ENCODE measurements at places on chromosomes 7 and 10. TPM values are rescaled to one million over a fixed set of nuclear protein-coding genes. Genes with fewer than 3 reads are reported as not detected.

Gene PAPOLB
- not detected for total RNA-seq

Gene KIAA1549
- 0.51 TPM for total RNA-seq

Gene PAOX
- 7.7 TPM for total RNA-seq

Gene DUS4L
- 13.8 TPM for total RNA-seq

Gene PNLIPRP2
- total RNA-seq: not detected

Gene ST7
- 4.4 TPM for total RNA-seq

Gene GJD4
- not detected for total RNA-seq

Gene MYO3A
- total RNA-seq: not detected

Gene MRPL32
- 54.4 TPM for total RNA-seq

Gene CDCA7L
- 44.3 TPM for total RNA-seq

Gene TPST1
- total RNA-seq: 2.2 TPM

Gene CAV1
- total RNA-seq: 0.39 TPM

Gene GPC2
- 12.3 TPM for total RNA-seq

- no peaks in the 10 kb centered on the region for H3K36me3 ChIP-seq
- no peaks in the 10 kb centered on the region for H3K4me1 ChIP-seq
- no peak overlapping the region for H3K4me3 ChIP-seq
- no peak for DNase-seq
- no peaks in the 10 kb centered on the region for H3K27me3 ChIP-seq
Measured at GRCh38 chr10:26773633-26774032, 76.1 kb downstream of the PDSS1 start.

GRCh38 chr10:71040846-71041605 is 152.7 kb upstream of the PCBD1 start:
- no peak for DNase-seq
- no peak overlapping the region for H3K4me3 ChIP-seq
- no peaks in the 10 kb centered on the region for H3K4me1 ChIP-seq
- H3K27ac ChIP-seq: no peak overlapping the region
- H3K36me3 ChIP-seq: no peaks in the 10 kb centered on the region

DNA sequence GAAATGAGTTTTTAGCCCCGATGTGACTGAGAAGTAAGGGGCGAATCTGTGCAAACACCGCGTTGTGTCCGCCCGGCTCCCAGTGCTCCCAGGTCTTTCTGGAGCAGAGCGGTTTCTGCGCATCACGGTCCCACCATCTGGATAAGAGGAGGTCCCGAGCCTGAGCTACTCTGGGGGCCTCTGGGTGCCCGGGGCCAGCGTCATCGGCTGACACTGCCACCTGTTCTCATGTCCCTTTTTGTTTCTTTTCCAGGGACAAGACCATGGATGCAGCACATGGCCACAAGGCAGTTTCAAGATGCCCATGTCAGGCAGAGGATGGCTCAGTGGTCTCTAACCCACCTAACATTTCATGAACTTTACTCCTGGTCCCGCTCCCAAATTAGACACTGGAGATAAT is 24.9 kb downstream of the KLF6 start:
- H3K27ac ChIP-seq: no peak overlapping the region
- no peak for DNase-seq
- no peak overlapping the region for H3K4me3 ChIP-seq
- H3K36me3 ChIP-seq: no peaks in the 10 kb centered on the region
- peaks cover 13% of the 10 kb centered on the region for H3K4me1 ChIP-seq

DNA sequence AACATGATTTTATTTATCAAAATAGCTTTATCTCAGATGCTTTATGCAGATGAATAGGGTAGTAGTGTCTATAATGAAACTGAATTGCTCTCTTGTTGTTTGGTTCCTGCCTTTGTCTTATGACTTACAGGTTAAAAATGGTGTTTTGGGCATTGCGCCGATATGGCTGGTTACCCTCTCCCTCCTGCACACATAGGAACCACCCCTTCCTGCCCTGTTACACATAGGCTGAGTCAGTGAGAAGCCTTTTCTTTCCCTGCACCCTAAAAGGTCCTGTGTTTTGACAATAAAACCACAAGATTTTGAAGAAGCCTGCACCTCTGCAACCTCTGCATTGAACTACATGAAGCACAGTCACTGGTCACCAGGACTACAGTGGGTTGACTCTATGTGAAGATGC is 655.8 kb upstream of the ANKRD30A start:
- H3K27ac ChIP-seq: no peak overlapping the region
- H3K36me3 ChIP-seq: no peaks in the 10 kb centered on the region
- H3K4me3 ChIP-seq: no peak overlapping the region
- H3K27me3 ChIP-seq: no peaks in the 10 kb centered on the region

GRCh38 chr7:78970440-78970916 is 483.0 kb downstream of the MAGI2 start:
- H3K4me3 ChIP-seq: no peak overlapping the region
- H3K36me3 ChIP-seq: no peaks in the 10 kb centered on the region
- no peaks in the 10 kb centered on the region for H3K4me1 ChIP-seq
- no peak overlapping the region for H3K27ac ChIP-seq

DNA sequence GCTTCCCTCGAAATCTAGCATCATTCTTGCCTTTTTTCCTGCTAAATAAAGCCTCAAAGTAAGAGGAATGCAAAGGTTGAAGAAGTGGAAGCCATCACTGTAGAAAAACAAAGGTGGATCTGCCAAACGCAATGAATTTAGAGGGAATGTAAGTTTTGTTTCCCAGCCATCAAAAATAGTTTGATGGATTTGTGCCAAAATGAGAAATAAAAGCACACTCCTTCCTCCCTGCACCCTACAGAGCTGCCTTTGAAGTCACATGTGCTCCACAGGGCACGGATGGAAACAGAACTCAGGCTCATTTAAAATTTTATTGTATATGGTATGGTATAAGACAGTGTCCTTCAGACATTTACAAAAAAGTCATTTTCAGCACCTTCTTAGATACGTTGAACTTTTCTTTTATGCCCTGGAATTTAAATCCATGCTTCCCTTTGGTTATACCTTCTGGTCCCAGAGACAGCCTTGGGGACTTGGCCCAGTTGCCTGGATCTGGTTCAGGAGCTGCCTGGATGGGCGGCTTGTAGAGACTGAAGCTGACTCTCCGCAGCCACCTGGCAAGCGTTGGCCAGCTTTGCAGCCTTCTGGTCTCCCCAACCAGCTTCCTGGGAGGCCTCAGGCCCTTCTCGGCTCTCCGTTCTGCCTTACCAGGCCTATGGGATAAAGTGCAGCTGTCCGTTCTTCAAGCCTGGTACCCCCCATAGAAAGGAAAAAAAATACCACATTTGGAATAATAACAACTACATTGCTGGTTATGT is 228.5 kb upstream of the NEBL start:
- no peak overlapping the region for H3K4me3 ChIP-seq
- no peaks in the 10 kb centered on the region for H3K4me1 ChIP-seq
- peaks cover 2% of the 10 kb centered on the region for H3K27me3 ChIP-seq
- no peaks in the 10 kb centered on the region for H3K36me3 ChIP-seq
- DNase-seq: no peak

- H3K27me3 ChIP-seq: no peaks in the 10 kb centered on the region
- no peaks in the 10 kb centered on the region for H3K4me1 ChIP-seq
- peak; percentile 20 for DNase-seq
- H3K4me3 ChIP-seq: no peak overlapping the region
- no peak overlapping the region for H3K27ac ChIP-seq
- no peaks in the 10 kb centered on the region for H3K36me3 ChIP-seq
Measured at GRCh38 chr7:98051118-98051744, 55.4 kb upstream of the LMTK2 start.

DNA sequence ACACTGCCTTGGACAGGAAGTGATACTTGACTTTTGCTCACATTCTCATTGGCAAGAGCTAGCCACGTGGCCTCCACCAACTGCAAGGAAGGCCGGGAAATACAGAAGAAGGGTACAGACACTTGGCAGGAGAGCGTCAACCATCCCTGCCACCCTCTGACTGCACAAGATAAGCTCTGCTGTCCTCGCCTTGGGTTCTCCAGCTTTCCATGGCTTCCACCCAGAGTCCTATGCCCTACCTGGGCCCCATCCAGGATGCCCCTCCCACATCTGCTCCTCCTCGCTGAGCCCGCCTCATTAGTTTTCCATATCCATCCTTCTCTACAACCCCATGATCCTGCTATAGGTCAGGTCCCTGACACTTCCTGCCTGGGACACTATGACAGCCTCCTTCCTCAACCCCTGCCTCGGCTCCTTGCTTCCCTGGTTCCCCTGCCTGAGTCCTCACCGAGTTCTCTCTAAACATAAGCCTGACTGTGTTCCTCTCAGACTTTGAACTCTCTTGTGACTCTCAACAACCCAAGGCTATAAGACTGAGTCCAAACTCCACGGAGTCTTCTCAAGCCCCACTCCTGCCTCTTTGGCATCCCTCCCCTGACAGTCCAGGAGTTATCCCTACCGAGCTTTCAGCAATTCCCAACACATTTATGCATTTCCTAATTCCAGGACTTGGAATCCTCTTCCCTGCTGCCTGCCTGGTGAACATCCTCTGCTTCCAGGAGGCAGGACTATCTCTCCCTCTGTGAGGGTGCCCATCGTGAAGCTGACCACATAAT is 23.2 kb upstream of the GDF10 start:
- H3K4me3 ChIP-seq: no peak overlapping the region
- no peak for DNase-seq
- no peak overlapping the region for H3K27ac ChIP-seq
- no peaks in the 10 kb centered on the region for H3K36me3 ChIP-seq

- no peaks in the 10 kb centered on the region for H3K36me3 ChIP-seq
- no peaks in the 10 kb centered on the region for H3K4me1 ChIP-seq
- no peak overlapping the region for H3K27ac ChIP-seq
- no peaks in the 10 kb centered on the region for H3K27me3 ChIP-seq
Measured at GRCh38 chr10:30013757-30014156, 45.6 kb downstream of the JCAD start.

DNA sequence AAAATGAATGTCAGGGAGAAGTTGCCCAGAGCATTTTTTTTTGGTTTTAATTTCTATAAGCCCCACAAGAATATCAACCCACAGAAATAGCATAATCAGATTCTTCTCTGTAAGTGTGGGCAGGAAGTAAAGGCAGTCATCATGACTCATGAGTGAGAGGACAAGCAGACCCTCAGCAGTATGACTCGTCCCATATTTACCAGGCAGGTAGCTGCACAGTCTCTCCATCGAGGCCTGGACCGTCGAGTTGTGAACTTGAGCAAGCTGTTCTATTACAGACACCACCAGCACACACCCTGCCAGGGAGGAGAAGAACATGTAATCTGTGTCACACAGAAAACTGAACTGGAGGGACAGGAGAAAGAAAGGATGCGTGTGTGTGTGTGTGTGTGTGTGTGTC is 37.8 kb downstream of the AOAH start:
- H3K27me3 ChIP-seq: no peaks in the 10 kb centered on the region
- H3K36me3 ChIP-seq: no peaks in the 10 kb centered on the region
- H3K4me1 ChIP-seq: peaks cover 7% of the 10 kb centered on the region
- no peak for DNase-seq
- no peak overlapping the region for H3K4me3 ChIP-seq

GRCh38 chr10:74923556-74923955 is 97.2 kb downstream of the KAT6B start:
- H3K36me3 ChIP-seq: no peaks in the 10 kb centered on the region
- H3K4me1 ChIP-seq: no peaks in the 10 kb centered on the region
- peak; percentile 2 for DNase-seq
- no peak overlapping the region for H3K27ac ChIP-seq
- no peaks in the 10 kb centered on the region for H3K27me3 ChIP-seq
- no peak overlapping the region for H3K4me3 ChIP-seq

GRCh38 chr10:49083261-49083660 is 32.1 kb downstream of the VSTM4 start:
- H3K36me3 ChIP-seq: no peaks in the 10 kb centered on the region
- H3K27me3 ChIP-seq: no peaks in the 10 kb centered on the region
- H3K4me1 ChIP-seq: no peaks in the 10 kb centered on the region

DNA sequence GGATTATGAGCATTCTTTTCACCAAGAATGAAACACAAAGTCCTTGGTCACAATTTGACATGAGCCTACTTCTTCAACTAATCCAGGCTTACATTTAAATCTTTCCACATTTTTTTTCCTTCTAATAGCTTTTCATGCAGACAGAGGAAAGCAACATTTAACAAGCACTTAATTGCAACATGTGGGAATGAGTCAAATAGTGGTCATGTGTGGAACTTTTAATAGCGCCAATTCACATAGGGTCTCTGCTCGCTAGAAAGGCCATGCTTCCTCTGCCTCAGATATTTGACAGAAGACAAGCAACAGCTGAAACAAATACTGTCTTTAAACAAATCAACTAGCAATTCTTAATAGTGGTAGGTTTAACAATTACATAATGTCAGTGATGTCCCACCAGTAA is 285.9 kb upstream of the ETV1 start:
- H3K27ac ChIP-seq: no peak overlapping the region
- H3K27me3 ChIP-seq: no peaks in the 10 kb centered on the region
- no peaks in the 10 kb centered on the region for H3K36me3 ChIP-seq

DNA sequence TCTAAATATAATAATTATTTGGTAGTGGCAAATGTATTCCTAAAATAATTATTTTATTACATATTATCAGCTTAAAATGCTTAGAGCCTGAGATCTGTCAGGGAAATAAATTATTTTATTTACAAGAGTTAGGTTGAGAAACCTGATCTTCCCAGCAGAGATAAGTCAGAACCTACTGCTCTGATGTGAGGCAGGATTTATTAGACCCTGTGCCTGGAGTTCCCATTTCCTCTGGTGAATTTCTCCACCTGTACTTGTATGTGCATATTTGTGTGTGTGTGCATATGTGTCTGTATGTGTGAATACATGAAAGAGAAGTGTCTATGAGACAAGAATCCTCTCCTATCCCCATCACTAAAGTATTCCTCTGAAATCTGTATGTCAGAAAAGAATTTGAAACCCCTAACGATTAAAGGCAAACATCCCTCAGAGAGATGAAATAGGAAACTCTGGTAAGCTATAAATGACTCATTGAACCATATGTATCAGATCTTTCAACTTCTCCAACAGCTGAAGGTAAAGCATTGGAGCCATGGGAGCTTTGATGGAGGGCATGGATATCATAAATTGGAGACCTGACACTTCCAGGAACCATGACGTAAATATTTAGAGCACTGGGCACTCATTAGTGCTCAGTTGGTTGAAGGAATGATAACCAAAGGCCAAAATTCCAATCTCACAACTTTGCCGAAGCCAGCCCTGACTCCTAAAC is 190.9 kb downstream of the XPNPEP1 start:
- H3K36me3 ChIP-seq: no peaks in the 10 kb centered on the region
- no peak overlapping the region for H3K27ac ChIP-seq
- H3K4me3 ChIP-seq: no peak overlapping the region

DNA sequence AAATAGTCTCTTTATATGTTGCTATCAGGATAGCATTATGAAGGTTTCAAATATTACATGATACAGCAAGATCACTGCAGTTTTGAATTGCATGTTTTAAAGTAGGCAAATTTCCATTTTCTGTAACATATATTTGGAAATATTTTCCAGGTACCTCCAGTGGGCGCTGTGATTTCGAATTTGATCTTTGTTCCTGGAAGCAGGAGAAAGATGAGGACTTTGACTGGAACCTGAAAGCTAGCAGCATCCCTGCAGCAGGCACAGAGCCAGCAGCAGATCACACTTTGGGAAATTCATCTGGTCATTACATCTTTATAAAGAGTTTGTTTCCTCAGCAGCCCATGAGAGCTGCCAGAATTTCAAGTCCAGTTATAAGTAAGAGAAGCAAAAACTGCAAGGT is 299.0 kb downstream of the MALRD1 start:
- no peaks in the 10 kb centered on the region for H3K27me3 ChIP-seq
- H3K4me3 ChIP-seq: no peak overlapping the region
- H3K4me1 ChIP-seq: no peaks in the 10 kb centered on the region
- H3K27ac ChIP-seq: no peak overlapping the region
- DNase-seq: no peak

- H3K4me3 ChIP-seq: no peak overlapping the region
- no peaks in the 10 kb centered on the region for H3K4me1 ChIP-seq
- H3K36me3 ChIP-seq: no peaks in the 10 kb centered on the region
- H3K27ac ChIP-seq: no peak overlapping the region
- H3K27me3 ChIP-seq: no peaks in the 10 kb centered on the region
Measured at GRCh38 chr7:95246831-95247370, 77.4 kb downstream of the PON1 start.

Measured in naive thymus-derived CD4-positive, alpha-beta T cell (primary cell).